ENCODE measurements at places on chromosomes 4 and X.

DNA sequence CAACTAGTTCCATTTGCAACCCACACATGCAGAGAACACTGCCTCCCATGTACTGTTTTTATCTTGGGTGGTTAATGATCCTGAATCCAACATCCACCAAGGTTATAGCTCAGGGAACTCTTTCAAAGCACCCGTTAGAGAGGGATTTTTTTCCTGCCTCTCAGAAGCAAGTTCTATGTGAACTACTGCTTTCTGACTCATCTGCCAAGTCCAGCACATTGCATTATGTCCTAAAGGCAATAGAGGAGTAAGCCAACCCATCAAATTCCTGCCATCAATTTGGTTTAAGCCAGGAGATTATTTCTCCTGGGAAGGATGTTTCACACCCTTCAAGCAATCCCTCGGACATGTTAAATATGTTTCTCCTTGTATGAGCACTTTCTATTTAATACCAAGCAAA is 334.5 kb downstream of the GASK1B start:
- DNase-seq = no peak

- no peak for DNase-seq
These were observed 478.9 kb downstream of the KCNIP4 start for GRCh38 chr4:21469438-21470300.

DNA sequence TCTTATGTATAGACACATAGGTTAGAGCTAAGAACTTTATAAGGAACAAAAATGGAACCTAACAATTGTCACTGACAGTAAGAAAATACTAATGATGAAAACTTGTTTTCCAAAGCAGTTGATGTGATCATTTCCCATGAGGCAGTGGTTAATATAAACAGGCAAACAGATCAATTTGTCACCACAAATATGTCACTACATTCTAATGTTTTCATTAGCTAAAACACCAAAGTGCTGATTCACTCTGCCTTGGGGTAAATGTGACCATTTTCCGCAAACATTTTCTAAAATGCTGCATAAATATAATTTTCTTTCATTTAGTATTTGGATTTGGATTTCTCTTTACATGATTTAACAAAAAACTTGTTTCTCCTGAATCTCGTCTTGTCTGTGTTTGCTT is 408.9 kb upstream of the CTSO start:
- no peak for DNase-seq

DNA sequence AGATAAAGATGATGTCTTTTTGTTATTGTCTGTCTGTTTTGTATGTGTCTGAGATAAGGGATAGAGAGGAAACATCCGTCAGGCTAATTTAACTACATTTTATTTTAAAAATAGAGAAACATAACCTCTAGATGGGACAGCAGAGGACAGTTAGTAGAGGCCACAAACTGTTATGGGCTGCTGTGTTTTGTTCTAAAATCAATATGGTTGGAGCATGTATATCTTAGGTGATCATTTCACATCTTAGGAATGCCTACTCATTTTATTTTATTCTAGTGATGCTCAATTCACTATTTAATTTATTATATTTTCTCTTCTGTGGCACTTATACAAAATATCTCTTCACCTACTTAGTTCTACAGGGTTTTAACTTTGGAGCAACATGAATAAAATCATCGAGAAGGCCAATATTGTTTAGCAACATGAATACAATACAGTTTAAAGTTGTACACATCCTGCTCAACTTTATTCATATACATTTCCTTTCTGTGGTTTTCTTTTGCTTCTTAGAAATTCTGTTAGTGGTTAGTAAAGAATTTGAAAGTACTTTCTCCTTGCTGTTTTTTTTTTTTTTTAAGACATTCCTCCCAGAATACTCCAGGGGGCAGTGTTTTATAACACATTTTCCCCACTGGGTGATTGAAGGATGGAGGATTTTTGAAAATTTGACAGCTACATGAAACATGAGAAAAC is 392.9 kb downstream of the UNC5C start:
- DNase-seq = no peak

DNA sequence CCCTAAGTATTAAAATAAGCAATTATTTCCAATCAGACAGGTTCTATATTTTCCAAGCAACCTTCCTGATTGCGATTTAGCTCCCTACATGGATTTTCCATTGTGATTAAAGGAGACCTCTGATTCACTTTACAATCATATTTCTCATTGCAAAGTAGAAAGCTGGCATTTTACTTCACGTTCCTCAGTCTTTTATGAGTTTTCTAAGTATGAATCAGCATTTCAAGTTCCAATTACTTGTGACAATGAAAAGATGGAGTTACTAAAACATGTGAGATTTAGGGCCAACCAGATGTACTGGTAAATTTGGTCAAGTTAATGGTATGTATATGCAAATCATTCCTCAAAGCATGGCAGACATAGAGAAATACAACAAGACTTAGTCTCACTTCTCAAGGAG is 206.2 kb downstream of the KCNIP4 start:
- no peak for DNase-seq

DNA sequence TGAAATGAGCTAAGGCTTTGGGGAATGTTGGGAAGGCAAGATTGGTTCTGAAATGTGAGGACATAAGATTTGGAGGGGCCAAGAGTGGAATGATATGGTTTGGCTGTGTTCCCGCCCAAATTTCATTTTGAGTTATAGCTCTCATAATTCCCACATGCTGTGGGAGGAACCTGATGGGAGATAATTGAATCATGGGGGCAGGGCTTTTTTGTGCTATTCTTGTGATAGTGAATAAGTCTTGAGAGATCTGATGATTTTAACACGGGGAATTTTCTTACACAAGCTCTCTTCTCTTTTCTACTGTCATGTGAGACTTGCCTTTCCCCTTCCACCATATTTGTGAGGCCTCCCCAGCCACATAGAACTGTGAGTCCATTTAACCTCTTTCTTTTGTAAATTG is 157.6 kb upstream of the C1QTNF7 start:
- DNase-seq = no peak

DNA sequence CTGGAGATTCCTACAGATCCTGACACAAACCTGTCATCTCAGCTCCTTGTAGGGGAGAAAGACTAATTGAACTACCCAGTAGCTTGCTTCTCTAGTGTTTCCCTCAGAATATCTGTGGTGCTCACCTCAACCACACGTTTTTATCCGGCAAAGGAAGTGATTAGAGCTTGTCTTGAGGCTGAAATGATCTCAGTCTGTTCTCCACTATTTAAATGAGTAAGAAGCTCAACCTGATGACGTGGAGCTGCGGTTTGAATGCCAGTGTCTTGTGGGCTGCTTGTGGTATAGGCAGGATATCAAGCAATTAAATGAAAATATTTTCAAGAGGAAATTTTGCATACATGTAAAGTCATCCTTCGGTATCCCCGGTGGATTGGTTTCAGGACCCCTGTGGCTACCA is 270.2 kb downstream of the TLL1 start:
- DNase-seq = no peak

DNA sequence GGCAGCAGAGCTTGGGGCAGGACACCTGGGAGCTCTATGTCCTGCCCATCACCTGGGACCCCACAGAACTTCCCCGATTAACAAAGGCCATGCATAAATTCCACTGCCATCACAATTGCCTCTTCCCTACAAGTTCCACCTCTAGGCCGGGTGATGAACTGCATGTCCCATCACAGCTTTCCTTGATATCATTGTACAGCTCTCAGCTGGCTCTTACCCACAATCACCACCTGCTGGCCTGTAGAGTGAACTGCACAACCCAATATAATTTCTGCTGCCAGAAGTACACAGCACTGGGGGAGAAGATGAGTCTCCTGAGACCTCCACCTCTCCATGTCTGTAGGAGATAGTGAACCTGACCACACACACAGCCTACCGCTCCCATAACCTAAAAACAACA is 285.0 kb upstream of the AADAT start:
- DNase-seq = no peak

DNA sequence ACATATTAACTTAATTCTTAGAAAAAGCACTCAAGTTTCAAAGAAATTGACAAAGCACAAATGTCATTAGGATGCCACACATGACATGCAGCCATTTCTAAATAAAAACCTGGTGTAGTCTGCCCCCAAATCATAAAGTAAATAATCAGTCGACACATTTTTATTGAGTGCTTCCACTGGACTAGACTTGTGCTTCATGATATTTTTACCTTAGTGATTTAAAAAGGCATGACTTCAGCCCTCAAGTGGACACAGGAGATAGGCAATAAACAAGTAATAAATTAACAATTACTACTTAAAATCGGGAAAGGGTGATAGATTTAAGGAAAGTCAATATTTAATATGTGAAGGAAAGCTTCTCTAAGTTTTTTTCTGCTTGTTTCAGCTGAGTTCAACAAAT is 7.6 kb downstream of the TRAM1L1 start:
- no peak for DNase-seq

DNA sequence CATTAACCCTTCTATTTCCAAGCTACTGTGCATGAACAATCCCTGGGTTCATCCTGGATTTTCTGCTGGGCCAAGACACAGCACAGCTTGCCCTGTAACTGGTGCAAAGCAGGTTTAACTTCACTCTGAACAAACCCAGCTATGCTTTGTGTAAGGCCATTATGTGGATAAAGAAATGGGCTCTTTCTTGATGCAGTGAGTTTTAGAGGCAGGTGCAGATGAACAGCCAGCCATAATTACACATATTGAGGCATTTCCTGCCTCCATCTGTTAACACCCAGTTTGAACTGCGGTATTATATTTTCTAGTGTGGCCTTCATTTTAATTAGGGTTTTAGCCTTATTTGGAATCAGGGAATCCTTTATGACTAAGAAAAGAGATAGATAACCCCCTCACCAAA is 68.7 kb upstream of the ARX start:
- DNase-seq = no peak

DNA sequence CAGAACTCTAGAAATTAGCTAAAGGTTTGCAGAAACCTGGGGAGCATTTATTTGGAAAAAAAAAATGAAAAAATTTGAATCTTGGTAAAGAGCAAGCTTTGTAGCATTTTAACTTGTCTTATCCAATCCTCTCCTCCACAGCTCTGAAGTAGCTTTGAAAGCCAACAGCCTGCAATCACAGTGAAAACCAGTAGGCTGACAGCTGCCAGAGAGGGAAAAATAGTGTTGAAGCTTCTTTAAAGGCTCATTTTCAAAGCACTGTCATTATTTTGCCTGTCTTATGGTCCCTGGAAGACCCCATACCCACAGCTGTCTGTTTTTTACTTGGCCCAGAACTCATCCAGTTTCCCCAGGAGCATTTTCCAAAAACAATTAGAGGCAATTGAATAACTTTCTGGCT is 230.8 kb upstream of the EDNRA start:
- DNase-seq = no peak

GRCh38 chrX:70252491-70252890 is 7.5 kb downstream of the P2RY4 start:
- DNase-seq = no peak

GRCh38 chrX:125757794-125758564 is 408.1 kb downstream of the DCAF12L2 start:
- peak; percentile 26 for DNase-seq

GRCh38 chrX:150863191-150863590 is 35.3 kb downstream of the CD99L2 start:
- DNase-seq = no peak

DNA sequence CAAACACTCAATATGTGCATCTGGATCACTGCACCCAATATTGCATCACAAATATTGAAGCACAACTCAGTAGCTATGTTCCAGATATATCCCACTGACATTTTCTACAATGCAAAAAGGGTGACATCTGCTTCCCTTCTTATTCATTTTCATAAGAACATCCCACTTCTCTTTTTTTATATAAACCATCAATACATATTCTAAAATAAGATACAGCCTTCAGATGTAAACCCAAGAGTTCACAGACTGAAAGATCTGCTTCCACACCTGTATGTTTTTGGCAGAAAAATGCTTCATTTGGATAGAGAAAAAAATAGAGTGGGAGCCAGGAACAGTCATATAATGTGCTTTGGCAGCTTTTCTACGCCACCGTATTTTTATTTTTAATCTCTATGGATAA is 815.6 kb upstream of the ADGRL3 start:
- DNase-seq = no peak

DNA sequence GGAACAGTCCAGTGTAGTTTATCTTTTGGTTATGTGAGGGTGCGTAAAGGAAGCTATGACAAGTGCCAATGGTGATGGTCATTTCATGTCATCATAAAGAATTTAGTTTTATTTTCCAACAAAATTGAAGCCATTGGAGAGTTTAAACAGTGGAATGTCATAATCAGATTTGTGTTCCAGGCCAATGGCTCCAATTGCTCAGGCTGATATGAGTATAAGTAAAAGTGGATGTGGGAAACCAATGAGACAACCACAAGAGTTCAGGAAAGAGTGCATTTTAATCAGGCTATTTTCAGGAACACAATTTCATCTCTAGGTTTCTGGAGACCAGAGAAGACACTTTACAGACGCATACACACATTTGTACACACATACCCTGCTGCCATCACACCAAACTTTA is 20.7 kb downstream of the SPANXC start:
- no peak for DNase-seq

DNA sequence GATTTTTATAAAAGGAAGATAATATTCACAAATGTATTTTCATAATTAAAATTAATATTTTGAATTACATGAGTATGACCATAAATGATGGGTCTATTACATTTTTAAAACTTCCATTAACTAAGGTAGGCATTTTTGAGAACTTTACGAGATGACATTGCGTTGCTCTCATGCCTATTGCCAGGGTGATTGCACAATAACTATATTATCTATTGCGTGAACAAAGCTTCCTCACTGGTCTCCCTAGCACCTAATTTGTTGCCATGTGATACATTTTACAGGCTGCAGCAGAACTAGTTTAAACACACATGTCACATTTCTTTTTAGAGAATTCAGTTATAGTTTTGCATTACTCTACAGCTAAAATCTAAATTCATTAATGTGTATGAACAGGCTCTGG is 289.7 kb upstream of the GRID2 start:
- DNase-seq = no peak

DNA sequence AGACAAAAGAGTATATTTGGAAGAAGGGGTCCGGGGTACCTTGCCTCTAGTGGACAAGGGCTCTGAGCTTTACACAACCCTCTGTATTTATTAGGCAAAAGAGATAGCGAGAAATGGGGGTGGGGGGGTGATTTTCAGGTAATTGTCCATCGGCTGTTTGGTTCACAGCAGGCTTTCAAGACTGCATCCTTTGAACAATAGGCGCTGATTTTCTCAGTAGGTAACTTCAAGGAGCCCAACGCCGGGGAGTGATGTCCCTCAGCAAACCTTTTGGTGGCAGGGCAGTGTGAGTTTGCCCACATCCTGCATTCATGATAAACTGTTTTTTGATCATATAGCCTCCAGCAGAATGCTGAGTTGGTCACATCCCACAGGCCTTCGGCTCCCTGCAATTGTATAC is 61.6 kb downstream of the KDM5C start:
- no peak for DNase-seq

DNA sequence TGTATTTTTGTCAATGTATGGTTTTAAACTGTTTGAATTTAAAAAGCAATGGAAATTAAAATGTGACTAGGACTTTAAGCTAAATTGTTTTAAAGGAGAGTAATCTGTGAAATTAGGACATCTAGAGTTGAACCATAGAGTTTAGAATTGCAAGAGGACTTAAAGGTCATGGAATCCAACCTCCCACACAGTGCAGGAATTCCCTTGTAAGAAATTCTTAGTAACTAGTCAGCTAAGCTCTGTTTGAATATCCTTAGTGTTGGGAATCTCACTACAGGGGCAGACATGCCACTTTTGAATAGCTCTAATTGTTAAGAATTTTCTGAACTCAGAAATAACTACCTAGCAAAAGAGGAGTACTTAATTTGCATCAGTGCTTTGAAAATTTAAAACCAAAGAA is 292.9 kb downstream of the IL1RAPL1 start:
- no peak for DNase-seq

GRCh38 chrX:46326161-46326560 is 219.1 kb downstream of the ZNF674 start:
- DNase-seq = no peak

- no peak for DNase-seq
These were observed 68.6 kb upstream of the MXRA5 start for GRCh38 chrX:3415011-3415410.
